ENCODE measurements at places on chromosomes 3 and 15. TPM values are rescaled to one million over a fixed set of nuclear protein-coding genes. Genes with fewer than 3 reads are reported as not detected.

NOX5 gene
- total RNA-seq: under 0.01 TPM

HDAC11 gene
- 9.8 TPM for total RNA-seq

CHDH gene
- total RNA-seq: under 0.01 TPM

CDC25A gene
- total RNA-seq: 25.7 TPM

C3orf22 gene
- not detected for total RNA-seq

TTLL13 gene
- total RNA-seq: not detected

MESP2 gene
- 0.77 TPM for total RNA-seq

DZIP1L gene
- total RNA-seq: 22.0 TPM

CCDC39 gene
- total RNA-seq: not detected

ADAMTSL3 gene
- total RNA-seq: 0.38 TPM

RHCG gene
- total RNA-seq: under 0.01 TPM

ISL2 gene
- 0.56 TPM for total RNA-seq

DHFR2 gene
- total RNA-seq: 5.1 TPM

CX3CR1 gene
- under 0.01 TPM for total RNA-seq

GP5 gene
- total RNA-seq: 1.1 TPM

CCDC13 gene
- 0.19 TPM for total RNA-seq

DPH3 gene
- total RNA-seq: 19.4 TPM

HYAL1 gene
- 0.96 TPM for total RNA-seq

ADGRG7 gene
- total RNA-seq: not detected

C3orf49 gene
- not detected for total RNA-seq

FAM174B gene
- total RNA-seq: 1.2 TPM

TUSC7 gene
- total RNA-seq: not detected

TMEM45A gene
- 74.8 TPM for total RNA-seq

AP4E1 gene
- total RNA-seq: 18.6 TPM

AADAC gene
- 7.0 TPM for total RNA-seq

SLC30A4 gene
- 11.5 TPM for total RNA-seq

HRH1 gene
- 9.6 TPM for total RNA-seq

GNAT1 gene
- not detected for total RNA-seq

MRAS gene
- total RNA-seq: 25.9 TPM

SIDT1 gene
- total RNA-seq: 0.28 TPM

BCL2A1 gene
- total RNA-seq: under 0.01 TPM

TICRR gene
- total RNA-seq: 3.7 TPM

FGD5 gene
- total RNA-seq: 0.85 TPM

RASSF1 gene
- total RNA-seq: 49.3 TPM

KIF9 gene
- total RNA-seq: 1.7 TPM

SNUPN gene
- 33.9 TPM for total RNA-seq

All from regular cardiac myocyte (primary cell).